ENCODE measurements at places on chromosomes 11 and 22.

- no peak for DNase-seq
These were observed 37.2 kb upstream of the GRAMD1B start for GRCh38 chr11:123392844-123393243.

- peak; percentile 40 for DNase-seq
These were observed 206.4 kb upstream of the E2F8 start for GRCh38 chr11:19447150-19447566.

GRCh38 chr11:124746621-124747243, 5.3 kb downstream of the VSIG2 start:
- DNase-seq = peak; percentile 84

- DNase-seq = peak; percentile 47
These were observed 3.5 kb downstream of the KRTAP5-10 start for GRCh38 chr11:71568704-71569349.

- no peak for DNase-seq
These were observed 303.4 kb downstream of the SHANK2 start for GRCh38 chr11:70948855-70949531.

All from GM23248 (cell line).